Daoy (cell line): ENCODE measurements at places on chromosomes 7 and 10. TPM values are rescaled to one million over a fixed set of nuclear protein-coding genes. Genes with fewer than 3 reads are reported as not detected.

The DNAJC12 gene
- total RNA-seq, result 3.2 and 3.4 TPM in 2 replicates

The FAM221A gene
- 6.5 and 6.9 TPM in 2 replicates for total RNA-seq

The CPA5 gene
- 0.06 TPM in 1 of 2 replicates, not detected in the other for total RNA-seq

The FAM25G gene
- not detected in 2 replicates for total RNA-seq

The CUTC gene
- 21.8 and 30.9 TPM in 2 replicates for total RNA-seq

The PIP gene
- not detected in 2 replicates for total RNA-seq

The PPP1R9A gene
- total RNA-seq, result 2.6 and 8.6 TPM in 2 replicates

The LRMDA gene
- 1.6 TPM in 1 of 2 replicates, not detected in the other for total RNA-seq

The BTAF1 gene
- 15.1 and 16.4 TPM in 2 replicates for total RNA-seq

- DNase-seq, result peak; percentile 84
Measured at GRCh38 chr7:23347033-23347681, 48.0 kb downstream of the MALSU1 start.

DNA sequence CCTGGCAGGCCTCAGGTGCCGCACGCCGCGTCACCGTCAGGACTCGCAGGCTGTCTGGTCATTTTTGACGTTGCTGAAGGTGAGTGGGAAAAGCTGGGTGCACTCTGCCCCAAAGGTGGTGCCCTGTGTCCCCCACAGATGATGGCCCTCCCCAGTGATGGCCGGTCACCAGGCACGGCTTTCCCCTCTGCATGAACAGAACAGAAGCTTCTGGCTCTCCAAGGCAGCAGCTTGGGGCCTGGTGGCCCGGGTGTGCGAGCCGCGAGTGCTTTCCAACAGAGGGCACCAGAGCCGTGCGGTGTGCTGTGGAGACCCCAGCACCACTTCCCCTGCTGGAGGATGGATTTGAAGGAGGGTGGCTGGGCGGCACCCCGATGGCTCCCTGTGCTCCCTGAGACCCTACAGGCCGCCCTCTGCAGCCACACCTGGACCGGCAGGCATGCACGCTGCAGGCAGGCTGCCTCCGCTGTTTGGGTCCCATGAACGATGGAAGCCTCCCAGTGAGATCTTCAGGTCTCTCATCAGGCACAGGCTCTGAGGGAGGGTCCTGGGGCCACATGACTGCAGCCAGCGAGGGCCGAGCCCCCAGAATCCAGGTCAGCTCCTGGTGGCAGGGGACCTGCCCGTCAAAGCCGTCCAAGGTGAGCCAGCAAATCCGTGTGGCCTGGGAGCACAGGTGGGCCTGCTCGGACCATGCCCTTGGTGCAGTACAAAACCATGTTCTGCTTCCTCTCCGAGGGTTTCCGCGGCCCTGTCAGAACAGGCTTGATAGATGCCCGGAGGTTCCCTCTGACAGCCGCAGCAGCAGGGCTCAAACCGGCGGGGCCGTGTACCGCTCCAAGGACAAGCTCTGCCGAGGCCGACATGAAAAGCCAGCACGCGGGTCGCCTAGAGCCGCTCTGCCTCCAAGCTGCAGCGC, 195.4 kb downstream of the EBF3 start:
- no peak for DNase-seq

DNA sequence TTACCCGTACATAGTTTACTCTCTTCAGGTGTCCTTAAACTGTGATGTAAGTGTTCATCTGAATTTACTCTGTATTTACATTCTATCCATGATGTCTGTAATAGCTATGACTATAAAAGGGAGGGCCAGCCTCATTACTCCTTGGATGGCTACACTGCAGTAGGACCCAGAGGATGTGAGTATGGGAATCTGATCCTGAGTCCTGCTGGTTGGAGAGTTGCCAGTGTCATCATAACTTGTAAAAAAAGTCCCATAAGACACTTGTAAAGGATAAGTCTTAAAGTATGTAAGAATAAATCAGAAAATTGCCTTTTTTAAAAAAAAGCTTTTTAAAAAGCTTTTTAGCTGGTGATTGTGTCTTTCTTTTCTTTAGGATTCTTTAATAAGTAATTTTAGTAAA, 95.4 kb downstream of the PPP1R9A start:
- DNase-seq, result no peak

- peak; percentile 60 for DNase-seq
Measured at GRCh38 chr7:41162612-41163011, 540.3 kb downstream of the INHBA start.

GRCh38 chr10:29517352-29517923, 117.3 kb downstream of the SVIL start:
- DNase-seq, result peak; percentile 5

- DNase-seq, result peak; percentile 43
Measured at GRCh38 chr10:124992462-124993344, 50.8 kb downstream of the ZRANB1 start.

- DNase-seq, result peak; percentile 27
Measured at GRCh38 chr7:80136261-80137055, 1.8 kb downstream of the GNAI1 start.
